ENCODE measurements at places on chromosomes 2 and 18.

- no peak for DNase-seq
Measured at GRCh38 chr2:180033993-180034894, 27.1 kb upstream of the CWC22 start.

DNA sequence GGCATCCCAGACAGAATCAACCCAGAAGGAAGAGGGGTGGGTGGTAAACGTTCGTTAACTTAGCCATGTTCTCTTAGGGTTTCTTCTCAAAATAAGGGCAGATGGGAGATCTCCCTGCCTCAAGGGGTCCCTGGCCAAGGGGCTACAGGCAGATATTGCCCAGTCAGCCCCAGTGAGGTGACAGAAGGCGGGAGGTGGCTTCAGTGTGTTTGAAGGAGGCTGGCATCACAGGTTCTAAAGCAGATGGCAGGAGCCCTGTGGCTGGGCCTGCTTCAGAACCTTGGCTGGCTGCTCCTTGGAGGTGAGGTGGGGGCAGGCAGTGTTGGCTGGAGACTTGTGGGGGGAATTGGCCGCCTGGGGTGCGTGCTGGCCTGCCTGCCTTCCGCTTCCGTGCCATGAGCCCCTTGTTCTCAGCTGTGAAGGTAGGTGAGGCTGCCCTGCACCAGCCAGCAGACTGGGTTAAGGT lies 23.5 kb downstream of the HPCAL1 start:
- no peak for DNase-seq

DNA sequence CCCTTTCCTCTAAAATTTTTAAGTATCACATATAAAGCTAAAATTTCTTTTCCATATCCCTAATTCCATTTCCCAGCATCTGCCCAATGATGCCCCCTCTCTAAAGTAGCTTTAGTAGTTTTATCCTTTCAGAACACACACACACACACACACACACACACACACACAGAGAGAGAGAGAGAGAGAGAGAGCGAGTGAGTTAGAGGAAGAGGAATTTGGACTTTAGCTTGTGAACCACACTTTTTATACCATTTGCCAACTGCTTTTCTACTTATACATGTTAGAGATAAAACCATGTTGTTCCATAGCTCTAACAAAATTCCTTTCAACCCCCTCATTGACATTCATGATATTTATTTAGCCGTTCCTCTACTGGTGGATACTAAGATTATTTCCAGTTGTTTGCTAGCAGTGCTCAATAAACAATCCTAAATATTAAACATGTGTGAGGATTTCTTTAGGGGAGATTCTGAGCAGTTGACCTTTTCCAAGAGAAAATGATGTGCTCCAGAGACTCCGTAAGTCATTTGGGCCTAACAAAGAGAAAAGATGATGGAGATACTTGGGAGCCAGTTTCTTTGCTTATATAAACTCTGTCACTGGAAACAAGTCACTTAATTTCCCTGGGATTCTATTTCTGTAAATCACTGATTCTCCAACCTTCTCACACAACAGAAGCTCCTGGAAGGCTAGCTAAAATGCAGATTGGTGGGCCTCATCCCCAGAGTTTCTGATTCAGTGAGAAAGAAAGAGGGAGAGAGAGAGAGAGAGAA lies 229.7 kb upstream of the SP5 start:
- DNase-seq, result peak; percentile 43

DNA sequence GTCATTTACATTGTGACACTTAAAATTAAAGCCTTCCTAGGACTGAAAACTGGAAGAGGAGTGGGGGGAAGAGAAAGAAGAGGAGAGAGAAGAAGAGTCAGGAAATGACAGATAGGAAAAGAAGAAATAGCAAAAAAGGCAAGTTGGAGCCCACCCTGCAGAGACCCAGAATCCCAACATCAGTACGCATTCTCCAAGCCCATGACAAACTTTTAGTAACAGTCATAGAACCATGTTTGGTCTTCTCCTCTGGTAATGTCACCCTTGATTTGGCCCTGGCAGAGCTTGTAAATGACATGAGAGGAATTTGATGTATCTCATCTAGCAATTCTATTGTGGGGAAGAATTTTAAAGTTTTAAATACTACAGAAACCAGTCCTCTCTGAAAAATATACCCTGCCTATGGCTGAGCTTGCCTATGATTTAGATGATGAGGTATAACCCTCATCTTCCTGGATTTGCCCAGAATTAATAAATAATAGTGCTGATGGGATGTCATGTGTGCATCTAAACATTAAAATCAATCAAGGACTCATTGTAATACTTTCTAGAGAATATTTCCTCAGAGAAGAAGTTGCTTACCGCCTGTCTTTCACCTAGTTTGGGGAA lies 40.2 kb downstream of the APOB start:
- no peak for DNase-seq

DNA sequence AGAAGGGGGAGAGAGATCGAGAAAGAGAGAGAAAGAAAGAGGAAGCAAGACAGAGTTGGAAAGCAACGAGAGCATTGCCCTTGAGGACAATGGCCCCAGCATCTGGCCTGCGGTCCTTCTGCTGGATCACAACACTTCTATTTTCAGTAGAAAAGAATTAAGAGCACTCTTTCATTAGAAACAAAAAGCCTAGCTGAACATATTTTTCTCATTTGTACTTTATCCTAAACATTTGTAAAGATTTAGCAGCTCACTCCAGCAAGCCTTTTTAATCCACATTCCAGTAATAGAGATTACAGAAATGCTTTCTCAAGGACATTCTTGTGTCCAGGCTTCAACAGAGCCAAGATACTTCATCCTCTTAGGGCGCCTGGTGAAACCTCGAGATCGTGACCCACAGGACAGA lies 31.6 kb upstream of the AFF3 start:
- no peak for DNase-seq

DNA sequence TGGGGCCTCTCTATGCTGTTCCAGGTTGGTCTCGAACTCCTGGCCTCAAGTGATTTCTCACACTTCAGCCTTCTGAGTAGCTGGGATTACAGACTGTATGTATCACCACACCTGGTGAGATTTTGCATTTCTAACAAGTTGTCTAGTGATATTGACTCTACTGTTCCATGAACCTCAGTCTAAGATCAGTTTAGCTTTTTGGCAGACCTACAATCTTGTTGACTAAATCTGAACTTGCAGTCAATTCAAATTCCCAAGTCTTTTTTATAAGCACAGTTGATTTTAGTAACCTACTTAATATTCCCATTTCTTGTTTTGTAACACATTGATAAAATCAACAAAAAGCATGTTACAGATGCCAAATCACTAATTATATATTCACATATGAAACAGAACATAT lies 266.1 kb upstream of the CYP26B1 start:
- no peak for DNase-seq

All from Caco-2 (cell line).